IMR-90 (cell line): ENCODE measurements at places on chromosomes 3 and 15. TPM values are rescaled to one million over a fixed set of nuclear protein-coding genes. Genes with fewer than 3 reads are reported as not detected.

GRCh38 chr3:52704611-52705437 lies 767 bp downstream of the GLT8D1 start:
- peak; percentile 33 for DNase-seq
- H3K27me3 ChIP-seq = no peaks in the 10 kb centered on the region
- H3K4me1 ChIP-seq = peaks cover 5% of the 10 kb centered on the region
- H3K36me3 ChIP-seq = peaks cover 7% of the 10 kb centered on the region

- H3K4me3 ChIP-seq = no peak overlapping the region
- H3K27me3 ChIP-seq = no peaks in the 10 kb centered on the region
- H3K4me1 ChIP-seq = peaks cover 17% of the 10 kb centered on the region; the same call in 1 of the 2 replicates
- H3K36me3 ChIP-seq = no peaks in the 10 kb centered on the region; the same call in 1 of the 2 replicates
- H3K27ac ChIP-seq = peak overlapping the region; percentile 41; the same call in 1 of the 2 replicates
These were observed 481.5 kb downstream of the LPP start for GRCh38 chr3:188635258-188636042.

DNA sequence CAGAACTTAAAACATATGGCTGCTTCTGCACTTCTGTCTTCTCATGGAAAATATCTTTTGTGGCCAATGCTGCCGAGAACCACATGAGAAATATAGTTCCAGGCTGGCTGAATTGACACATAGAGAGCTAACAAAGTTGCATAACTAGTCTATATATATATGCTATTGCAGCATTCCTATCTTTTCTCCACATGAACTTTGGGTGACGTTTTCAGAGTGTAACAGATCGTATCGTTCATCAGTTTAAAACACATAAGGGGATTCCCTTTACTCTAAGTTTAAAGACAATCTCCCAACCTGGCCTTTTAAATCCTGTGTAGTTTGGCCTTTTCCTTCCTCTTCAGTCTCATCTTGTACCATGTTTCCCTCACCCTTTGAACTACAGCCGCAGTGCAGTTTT lies 394.2 kb upstream of the CBLB start:
- no peak overlapping the region for H3K4me3 ChIP-seq
- H3K4me1 ChIP-seq = peaks cover 2% of the 10 kb centered on the region; the same call in 1 of the 2 replicates
- no peaks in the 10 kb centered on the region for H3K27me3 ChIP-seq
- DNase-seq = no peak
- no peak overlapping the region for H3K27ac ChIP-seq

DNA sequence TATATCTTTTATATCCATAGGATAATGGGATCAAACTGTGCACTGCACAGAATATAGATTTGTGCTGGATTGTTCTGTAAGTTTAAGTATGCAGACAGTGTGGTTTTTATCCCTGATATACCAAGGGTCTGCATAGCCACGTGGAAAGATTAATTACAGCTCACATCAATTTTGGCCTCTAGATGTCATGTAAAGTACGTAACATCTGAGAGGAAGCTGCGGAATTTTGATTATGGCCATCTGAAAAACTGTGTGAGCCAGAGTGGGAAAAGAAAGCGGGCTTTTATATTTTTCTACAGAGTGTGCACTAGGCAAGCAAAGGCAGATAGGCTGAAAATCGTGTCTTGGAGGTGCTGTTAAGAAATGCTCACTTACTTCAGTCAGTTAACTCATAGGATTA lies 562.7 kb downstream of the GBE1 start:
- no peaks in the 10 kb centered on the region for H3K27me3 ChIP-seq
- H3K4me3 ChIP-seq = no peak overlapping the region
- no peaks in the 10 kb centered on the region for H3K4me1 ChIP-seq

DNA sequence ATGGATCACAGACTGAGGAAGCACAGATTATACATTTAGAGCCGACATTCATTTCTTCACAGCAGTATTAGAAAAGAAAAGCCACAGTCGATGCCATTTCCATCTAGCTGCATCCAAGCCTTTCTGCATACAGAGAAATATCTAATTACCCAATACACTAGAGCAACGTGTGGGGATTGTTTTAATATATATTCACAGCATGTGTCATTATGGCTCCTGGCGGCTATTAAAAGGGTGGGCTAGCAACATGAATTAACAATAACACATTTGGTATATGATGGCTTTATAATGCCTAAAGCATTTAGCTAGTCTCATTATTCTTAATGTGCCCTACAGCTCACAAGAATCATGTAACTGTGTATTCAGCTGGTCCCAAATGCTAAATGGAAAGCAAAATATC lies 1030.5 kb downstream of the FHIT start:
- H3K27me3 ChIP-seq = no peaks in the 10 kb centered on the region
- no peaks in the 10 kb centered on the region for H3K36me3 ChIP-seq
- no peak overlapping the region for H3K27ac ChIP-seq
- H3K4me1 ChIP-seq = no peaks in the 10 kb centered on the region
- DNase-seq = no peak

GRCh38 chr3:55564726-55565125 lies 77.6 kb upstream of the WNT5A start:
- H3K36me3 ChIP-seq = no peaks in the 10 kb centered on the region
- H3K4me3 ChIP-seq = no peak overlapping the region
- H3K27ac ChIP-seq = peak overlapping the region; percentile 70; the same call in 1 of the 2 replicates
- peak; percentile 69 for DNase-seq
- H3K4me1 ChIP-seq = peaks cover 8% of the 10 kb centered on the region

DNA sequence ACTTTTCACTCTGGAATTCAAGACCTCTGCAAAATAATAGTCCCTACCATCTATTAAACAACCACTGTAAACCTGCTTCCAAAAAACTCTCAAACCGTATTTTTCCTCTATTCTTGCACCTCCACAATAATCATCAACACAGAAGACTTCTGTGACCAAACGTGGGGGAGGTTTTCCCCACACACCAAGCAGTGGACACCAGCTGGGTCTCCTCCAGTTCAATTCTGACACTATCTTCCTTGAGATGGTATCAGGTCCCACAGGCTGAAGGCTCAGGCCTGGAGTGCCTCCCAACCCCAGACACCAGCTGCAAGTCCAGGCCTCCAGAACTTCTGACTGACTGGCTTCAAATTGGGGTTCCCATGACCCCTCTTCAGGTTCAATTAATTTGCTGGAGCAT lies 89.6 kb upstream of the RAP2B start:
- H3K4me3 ChIP-seq = no peak overlapping the region
- H3K27me3 ChIP-seq = no peaks in the 10 kb centered on the region
- DNase-seq = no peak
- H3K4me1 ChIP-seq = no peaks in the 10 kb centered on the region

- no peak for DNase-seq
- no peak overlapping the region for H3K27ac ChIP-seq
- H3K4me1 ChIP-seq = no peaks in the 10 kb centered on the region
- H3K36me3 ChIP-seq = no peaks in the 10 kb centered on the region
These were observed 247.7 kb downstream of the PLCL2 start for GRCh38 chr3:17132286-17133115.

Gene GREM1
- total RNA-seq = 848 and 1,032 TPM in 2 replicates

Gene CCDC13
- 0.18 and 0.28 TPM in 2 replicates for total RNA-seq

Gene CHDH
- total RNA-seq = under 0.01 and 0.28 TPM in 2 replicates

Gene KNG1
- total RNA-seq = not detected in 2 replicates
